Stimulated activated CD4-positive, alpha-beta T cell treated with anti-CD3 and anti-CD28 coated beads, Interleukin-4, amount 100 ng/mL, for 24 hours (primary cell): ENCODE measurements at places on chromosomes 3 and 15.

DNA sequence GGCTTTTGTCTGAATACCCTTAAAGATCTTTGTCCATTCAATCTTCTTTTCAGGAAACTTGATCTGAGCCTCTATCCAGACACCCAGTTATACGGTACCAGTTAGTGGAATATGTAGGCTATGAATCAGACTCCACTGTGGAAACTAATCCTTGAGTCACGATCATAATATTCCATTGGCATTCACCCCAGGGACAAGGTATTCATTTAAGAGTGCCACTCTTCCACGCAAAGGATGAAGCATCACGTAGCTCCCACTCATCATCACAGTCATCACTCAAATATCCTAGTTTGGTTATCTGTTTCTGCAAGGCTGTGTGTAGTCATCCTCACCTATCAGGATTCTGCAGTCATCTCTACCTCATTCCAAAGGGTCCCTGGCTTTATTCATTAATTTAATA is 85.6 kb downstream of the NEDD4 start:
- DNase-seq: no peak

GRCh38 chr3:184710870-184711492 is 883 bp downstream of the MAGEF1 start:
- DNase-seq: peak; percentile 12

GRCh38 chr3:69568951-69569350 is 170.3 kb upstream of the MITF start:
- no peak for DNase-seq

DNA sequence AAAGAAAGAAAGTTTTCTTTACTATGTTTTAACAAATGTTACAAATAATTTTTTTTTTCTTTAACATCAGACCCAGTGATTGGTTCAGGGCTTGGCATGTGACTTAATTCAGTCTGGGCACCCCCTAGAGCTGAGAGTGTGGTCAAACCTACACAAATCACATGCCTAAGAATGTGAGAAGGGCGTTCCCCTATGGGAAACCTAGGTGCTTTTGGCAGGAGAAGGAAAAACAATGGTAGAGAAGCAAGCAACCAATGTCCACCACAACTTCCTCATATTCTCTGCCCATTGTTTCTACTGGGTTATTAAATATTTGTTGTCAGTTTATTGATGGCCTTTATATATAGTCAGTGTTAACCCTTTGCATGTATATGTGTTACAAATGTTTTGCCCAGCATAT is 21.4 kb upstream of the PIAS1 start:
- no peak for DNase-seq

- no peak for DNase-seq
Measured at GRCh38 chr3:29850641-29851040, 569.8 kb downstream of the RBMS3 start.

DNA sequence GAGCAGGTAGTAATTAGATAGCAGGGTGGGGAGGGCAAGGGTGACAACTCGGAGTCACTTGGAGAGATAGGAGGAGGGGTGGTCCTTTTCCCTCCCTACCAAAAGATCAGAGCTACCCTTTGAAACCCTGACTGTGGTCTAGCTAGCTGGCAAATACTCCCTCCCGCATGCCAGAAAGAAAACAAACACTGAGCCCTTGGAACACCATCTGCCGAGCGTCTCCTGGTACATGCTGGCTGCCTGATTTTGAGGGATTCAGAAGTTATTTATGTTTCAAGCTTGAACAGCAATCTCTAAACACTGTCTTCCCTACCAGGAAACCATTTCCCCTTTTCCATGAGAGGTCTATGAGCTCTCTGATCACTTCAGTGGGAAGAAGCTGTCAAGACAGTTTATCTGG is 291.6 kb upstream of the CFAP20DC start:
- DNase-seq: no peak

GRCh38 chr15:60932051-60932915 is 296.8 kb downstream of the RORA start:
- DNase-seq: peak; percentile 76

DNA sequence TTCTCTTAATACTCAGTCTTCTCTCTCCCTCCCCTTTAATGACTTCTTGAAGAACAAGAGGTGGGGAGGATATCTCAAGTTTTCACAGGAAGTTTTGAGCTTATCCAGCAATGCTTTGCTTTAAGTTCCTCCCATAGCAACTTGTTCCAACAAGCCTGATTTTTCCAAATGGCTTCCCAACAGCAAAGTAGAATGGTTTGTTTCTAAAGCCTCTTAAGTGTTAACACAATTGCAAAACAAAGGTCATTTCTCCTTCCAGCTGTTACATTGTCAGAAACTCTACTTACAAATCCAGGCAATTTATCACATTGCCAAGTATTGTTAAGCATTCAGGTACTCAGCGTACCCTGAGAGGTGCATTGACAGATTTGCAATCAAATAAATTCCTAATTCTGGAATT is 6.8 kb upstream of the ZNF770 start:
- no peak for DNase-seq

DNA sequence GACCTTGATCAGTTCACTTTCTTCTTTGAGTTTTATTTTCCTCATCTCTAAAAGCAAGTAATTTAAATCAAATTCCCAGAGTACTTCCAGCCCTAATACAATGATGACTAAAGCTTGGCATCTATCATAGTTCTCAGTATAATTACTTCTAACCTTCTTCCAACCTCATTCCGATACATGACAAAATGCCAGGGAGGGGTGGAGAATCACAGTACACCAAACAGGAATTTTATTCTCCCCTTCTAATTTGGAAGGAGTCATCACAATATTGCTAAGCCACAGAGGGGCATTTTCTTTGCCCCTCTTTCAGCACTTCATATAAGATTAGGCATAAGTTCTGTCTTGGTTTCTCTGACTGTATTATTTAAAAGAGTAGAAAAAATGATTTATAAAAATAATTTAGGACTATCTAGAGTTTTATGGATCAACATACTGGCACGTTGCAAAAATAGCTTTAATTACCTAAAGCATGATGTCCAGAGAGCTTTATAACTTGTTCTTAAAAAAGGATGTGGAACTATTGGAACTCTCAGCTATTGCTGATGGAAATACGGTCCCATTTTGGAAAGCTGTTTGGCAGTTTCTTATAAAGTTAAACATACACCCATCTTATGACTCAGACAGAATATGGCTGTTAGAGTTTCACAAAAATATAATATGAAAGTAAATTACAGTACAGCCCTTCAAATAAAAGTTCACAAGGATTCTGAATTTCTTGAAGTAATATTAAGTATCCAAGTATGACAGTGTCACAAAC is 86.9 kb upstream of the UBE2E2 start:
- DNase-seq: no peak

- no peak for DNase-seq
Measured at GRCh38 chr3:40768536-40768935, 243.8 kb downstream of the ZNF621 start.

GRCh38 chr3:69231929-69232440 is 109.6 kb upstream of the LMOD3 start:
- no peak for DNase-seq

DNA sequence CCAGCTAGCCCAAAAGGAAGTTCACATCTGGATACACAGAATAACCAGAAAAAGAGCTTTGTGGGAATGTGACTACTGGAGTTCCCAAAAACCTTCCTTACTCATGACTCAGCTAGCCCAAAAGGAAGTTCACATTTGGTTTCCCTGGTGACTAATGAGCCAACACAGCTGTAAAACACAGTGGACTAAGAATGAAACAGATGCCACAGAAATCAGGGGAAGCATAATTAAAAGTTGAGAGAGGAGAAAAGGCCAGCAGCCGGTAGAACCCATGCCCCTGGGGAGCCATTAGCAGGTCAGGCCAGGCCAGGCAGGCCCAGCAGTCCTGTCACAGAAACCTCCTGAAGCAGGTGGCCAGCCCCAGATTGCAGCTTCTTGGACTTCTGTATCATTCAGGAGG is 130.3 kb downstream of the GHSR start:
- DNase-seq: no peak

- no peak for DNase-seq
Measured at GRCh38 chr15:61857169-61857829, 202.9 kb downstream of the VPS13C start.

DNA sequence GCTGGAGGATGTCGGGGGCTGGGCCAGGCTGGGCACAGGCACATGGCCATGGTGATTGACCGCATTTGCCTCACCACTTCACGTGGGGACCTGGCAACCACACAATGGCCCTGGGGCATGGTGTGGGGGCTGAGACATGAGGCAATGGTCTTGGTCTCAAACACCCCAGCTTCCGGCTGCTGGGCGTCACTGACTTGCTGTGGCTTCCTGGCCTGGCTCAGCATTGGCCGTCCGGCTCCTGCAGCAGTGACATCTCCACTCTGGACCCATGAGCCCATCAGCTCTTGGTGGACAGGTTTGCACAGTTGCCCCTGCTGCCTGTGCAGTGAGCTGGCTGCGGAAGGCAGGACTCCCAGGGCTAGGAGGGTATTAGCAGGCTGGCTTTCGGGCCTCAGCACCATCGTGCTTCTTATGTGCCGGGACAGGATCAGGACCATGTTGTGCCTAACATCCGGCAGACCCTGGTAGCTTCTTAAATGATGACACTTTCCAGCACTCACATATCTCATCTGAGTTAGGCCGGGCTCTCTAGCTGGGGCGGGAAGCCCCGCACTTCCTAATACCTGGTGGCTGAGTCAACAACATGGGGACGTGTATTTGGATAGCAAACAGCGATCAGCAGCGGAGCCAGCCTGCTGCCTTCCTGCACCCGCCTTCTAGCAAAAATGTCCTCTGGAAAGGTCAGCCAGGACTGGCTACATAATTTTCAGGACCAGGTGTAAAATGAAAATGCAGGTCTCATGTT is 34.1 kb downstream of the ZNF710 start:
- no peak for DNase-seq

GRCh38 chr3:115758076-115758763 is 134.9 kb downstream of the GAP43 start:
- no peak for DNase-seq

- no peak for DNase-seq
Measured at GRCh38 chr3:16388850-16389441, 123.9 kb downstream of the OXNAD1 start.

GRCh38 chr3:143478115-143478693 is 358.6 kb downstream of the CHST2 start:
- DNase-seq: no peak

- no peak for DNase-seq
Measured at GRCh38 chr15:25708391-25708790, 154.7 kb downstream of the ATP10A start.

DNA sequence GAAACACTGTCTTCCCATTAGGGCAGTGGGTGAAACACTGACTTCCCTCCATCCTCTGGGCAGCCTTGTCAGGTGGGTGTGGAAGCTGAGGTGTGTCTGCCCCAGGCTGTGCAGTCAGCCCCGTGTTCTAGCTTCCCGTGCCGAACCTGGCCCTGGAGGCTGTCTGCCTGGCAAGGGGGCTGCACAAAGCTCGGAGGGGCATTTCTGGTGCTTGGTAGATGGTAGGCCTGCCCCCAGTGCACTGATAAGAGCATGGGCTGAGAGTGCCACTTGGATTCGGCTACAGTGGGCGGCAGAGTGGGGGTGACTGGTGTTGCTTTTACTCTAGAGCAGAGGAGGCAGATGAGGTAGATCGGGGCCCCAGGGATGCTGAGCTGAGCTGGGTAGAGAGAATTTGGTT is 21.3 kb downstream of the IGF1R start:
- no peak for DNase-seq

- no peak for DNase-seq
Measured at GRCh38 chr3:196141866-196142201, 59.9 kb upstream of the TFRC start.

DNA sequence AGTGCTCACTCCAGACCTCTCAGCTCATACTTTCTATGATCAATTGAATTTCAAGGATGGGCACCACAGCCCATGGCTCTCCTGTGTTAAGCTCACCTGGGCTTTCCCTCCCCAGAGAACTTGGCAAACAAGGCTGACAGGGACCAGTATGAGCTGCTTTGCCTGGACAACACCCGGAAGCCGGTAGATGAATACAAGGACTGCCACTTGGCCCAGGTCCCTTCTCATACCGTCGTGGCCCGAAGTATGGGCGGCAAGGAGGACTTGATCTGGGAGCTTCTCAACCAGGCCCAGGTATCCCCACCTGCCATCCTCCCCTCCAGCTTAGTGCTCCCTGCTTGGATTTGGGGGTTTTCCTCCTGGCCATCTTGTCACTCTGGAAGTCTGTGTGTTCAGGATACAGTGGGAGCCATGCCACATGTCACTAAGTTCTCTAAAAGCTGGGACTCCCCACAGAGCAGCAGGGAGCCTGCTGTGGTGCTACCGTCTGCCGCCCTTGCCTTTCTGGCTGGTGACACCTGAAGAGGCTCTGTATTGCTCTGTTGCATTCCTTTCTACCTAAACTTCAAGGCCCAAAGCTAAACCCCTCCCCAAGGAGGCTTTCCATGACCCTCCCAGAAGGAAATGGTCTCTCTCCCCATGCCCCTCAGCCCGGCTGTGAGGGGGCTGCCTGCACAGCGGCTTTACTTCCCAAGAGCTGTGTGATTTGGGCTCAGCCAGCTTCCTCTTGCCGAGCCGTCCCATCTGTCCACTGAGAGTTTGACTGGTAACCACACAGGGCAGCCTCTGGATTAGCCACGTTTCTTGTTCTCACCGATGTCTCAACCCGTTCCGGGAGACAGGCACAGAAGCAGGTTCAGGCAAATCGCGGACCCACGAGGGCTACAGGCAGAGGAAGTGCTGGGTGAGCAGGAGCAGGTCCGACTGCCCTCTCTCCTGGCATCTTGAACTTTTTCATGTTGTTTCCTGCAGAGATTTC is 10.8 kb downstream of the TF start:
- no peak for DNase-seq

GRCh38 chr3:146325170-146325569 is 74.3 kb upstream of the PLSCR4 start:
- DNase-seq: no peak

GRCh38 chr3:10933021-10933420 is 59.5 kb upstream of the SLC6A1 start:
- DNase-seq: no peak

GRCh38 chr3:45154641-45155147 is 8.5 kb upstream of the CDCP1 start:
- no peak for DNase-seq

DNA sequence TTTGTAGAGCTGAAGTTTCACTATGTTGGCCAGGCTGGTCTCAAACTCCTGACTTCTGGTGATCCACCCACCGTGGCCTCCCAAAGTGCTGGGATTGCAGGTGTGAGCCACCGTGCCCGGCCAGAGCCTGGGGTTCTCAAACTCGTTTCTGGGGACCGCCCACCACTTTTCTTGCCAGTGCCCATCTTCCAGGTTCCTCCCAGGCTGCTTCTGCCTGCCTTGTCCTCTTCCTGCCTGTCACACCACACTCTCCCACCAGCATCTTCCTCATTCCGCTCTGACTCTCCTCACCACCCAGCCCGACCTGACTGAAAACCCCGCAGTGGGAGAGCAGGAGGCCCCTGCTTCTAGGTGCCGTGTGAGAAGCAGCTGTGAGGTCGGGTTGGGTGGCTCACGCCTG is 3.1 kb upstream of the DYNLT2B start:
- DNase-seq: no peak
